ENCODE measurements at places on chromosomes 2 and 18.

DNA sequence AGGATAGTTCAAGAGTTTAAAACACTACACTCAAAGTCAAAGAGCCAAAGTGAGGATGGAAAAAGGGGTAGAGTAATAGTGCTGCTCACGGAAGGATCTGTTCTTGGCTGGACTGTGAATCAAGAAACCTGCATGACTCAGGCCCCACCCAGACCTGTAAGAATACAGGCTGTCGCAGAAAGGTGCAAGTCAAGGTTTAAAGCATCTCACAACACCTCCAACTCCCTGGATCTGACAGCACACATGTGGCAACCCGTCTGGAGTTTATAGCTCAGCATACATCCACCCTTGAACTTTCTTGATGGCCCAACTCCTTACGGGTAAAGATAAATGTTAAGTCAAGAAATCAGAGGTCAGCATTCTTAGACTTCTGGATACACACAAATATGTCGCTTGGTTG, 6.3 kb downstream of the KIAA2012 start:
- no peak for DNase-seq

- DNase-seq: peak; percentile 34
Measured at GRCh38 chr18:71630696-71631095, 913.4 kb downstream of the CBLN2 start.

GRCh38 chr2:150255528-150255927, 231.9 kb downstream of the RND3 start:
- DNase-seq: peak; percentile 29

DNA sequence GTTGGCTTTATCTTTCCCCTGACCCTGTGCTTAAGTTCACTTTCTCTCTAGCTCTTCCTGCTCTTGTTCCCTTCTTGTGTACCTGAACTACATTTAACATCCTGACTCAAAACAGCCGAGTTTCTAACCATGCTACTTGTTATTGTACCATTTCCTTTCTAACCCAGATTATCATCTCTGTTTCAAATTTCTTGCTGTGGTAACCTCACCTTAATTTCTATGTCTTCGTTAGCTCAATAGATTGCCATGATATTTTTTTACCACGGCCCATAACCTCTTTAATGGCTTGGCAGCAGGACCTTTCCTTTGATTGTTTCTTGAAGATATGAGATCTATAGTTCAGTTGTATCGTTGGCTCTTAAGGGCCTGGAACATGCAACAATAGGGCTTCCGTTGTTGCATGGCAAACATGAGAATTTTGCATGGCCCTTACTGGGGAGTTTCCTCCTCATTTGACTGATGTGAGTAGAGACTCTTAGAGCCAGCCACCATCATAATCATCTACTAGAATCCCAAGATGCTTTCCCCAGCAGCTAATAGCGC, 11.1 kb downstream of the CFAP36 start:
- DNase-seq: no peak

GRCh38 chr2:227370791-227371312, 8.3 kb downstream of the TM4SF20 start:
- peak; percentile 87 for DNase-seq

GRCh38 chr2:5763531-5763930, 71.3 kb downstream of the SOX11 start:
- DNase-seq: no peak

- peak; percentile 89 for DNase-seq
Measured at GRCh38 chr2:127701193-127701650, at the start of gene SFT2D3. Gene SFT2D3 (plus strand): TSS chr2:127701497. CDS start chr2:127701529, 32 bp downstream.

- DNase-seq: no peak
Measured at GRCh38 chr2:79729532-79729931, 216.7 kb downstream of the CTNNA2 start.

GRCh38 chr2:187554011-187554703, at the start of gene TFPI:
Gene TFPI (minus strand): TSS chr2:187554435. CDS start chr2:187503768, 50,667 bp downstream.
- peak; percentile 81 for DNase-seq

DNA sequence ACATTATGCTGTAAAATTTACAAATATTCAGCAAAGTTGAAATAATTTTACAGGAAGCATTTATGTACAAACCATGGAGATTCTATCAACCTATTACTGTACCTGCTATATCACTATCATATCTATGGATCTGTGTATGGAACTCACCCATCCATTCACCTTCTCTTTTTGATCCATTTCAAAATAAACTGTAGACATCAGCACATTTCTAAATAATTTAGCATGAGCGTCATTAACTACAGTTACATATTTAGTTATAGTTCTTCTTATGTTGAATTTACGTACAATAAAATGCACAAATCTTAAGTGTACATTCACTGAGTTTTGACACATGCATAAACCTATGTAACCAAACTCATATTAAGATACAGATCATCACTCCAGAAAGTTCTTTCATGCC, 127.8 kb upstream of the BCL2L11 start:
- DNase-seq: no peak

GRCh38 chr2:196275646-196276352, 104.4 kb upstream of the STK17B start:
- peak; percentile 65 for DNase-seq

GRCh38 chr2:9158786-9159779, 47.5 kb upstream of the ASAP2 start:
- DNase-seq: no peak

DNA sequence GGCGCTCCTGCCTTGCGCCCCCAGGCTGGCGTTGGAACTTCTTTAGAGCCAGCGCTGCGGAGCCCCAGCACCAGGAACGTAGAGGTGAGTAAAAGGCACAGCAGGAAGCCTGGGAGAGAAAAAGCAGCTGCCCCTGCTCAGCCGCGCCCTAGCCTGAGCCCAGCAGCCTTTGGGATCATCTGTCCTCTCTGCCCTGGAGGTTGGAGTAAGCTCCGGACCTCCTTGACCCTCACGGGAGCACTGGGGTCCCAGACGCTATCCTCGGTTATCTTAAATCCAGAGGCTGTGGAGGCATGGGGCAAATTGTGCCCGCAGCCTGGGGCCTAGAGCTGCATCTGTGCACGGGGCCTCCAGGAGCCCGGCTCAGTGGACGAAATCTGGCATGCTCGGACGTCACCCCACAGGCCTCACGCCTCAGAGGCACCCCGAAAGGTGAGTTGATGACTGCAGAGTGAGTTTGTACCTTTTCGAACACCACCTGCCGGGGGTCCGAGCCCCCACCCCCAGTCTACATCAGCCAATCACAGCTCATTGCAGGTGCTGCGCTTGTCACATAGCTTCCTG, 1.6 kb upstream of the SLC66A2 start:
- DNase-seq: no peak

- no peak for DNase-seq
Measured at GRCh38 chr2:126050991-126051736, 604.8 kb upstream of the GYPC start.

DNA sequence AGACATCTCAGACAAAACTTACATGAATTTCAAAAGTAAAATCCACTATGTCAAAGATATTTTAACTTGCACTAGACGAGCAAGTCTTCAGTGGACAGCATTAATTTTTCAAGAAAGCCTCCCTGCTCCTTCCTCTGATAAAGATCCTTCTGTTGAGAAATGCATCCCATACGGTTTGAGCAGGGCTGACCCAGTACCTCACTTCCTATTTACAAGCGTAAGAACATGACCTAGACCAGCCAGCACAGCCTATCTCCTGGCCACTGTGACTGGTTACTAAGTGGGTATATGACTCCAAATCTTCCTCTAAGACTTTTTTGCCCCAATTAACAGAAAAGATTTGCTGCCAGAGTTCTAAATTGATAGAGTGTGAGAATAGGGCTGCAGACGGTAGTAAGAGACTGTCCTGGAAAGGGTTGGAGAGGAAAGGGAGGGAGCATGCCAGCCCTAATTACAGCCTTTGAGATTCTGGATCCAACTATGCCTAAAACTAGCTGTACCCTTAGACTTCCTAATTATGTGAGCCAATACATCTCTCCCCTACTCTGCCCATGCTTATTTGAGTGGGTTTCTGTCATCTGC, 108.4 kb downstream of the PRELID3A start:
- DNase-seq: no peak

DNA sequence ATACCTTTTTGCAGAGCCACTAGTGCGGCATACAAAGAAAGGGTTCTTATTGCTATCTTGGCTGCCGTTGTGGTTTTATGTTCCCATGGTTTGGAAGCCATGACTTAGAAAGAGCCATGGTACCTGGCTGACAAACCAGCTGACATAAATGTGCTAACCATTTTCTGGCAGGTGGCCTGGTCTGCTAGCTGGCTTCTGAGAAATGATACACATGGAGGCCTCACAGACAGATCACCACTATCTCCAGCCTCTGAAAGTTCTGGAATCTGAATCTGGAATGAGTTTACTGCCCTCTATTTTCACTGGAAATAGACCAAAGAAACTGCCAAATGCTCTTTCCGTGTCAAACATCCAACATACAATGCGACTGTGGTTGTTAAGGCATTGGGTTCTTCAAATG, 123.7 kb downstream of the QPCT start:
- DNase-seq: peak; percentile 78

GRCh38 chr2:8270699-8271098, 411.2 kb upstream of the ID2 start:
- DNase-seq: no peak

DNA sequence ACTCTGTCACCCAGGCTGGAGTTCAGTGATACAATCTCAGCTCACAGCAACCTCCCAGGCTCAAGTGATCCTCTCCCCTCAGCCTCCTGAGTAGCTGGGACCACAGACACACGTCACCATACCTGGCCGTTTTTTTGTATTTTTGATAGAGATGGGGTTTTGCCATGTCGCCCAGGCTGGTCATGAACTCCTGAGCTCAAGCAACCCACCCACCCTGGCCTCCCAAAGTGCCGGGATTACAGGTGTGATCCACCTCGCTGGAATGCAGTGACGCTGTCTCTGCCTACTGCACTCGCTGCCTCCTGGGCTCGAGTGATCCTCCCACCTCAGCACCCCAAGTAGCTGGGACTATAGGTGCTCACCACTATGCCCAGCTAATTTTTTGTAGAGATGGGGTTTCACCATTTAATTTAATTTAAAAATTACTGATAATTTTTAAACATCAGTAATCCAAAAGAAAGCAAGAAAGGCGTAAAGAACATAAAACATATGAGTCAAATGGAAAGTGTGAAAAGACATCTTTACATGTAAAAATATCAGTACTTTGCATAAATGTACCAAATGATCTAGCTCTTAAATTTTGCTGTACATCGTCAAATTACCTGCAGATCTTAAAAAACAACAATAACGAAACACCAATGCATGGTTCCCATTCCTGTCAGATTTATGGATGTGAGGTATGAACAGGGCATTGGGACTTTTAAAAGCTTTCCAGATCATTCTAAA, 2.8 kb upstream of the ZNF236 start:
- DNase-seq: no peak

- peak; percentile 50 for DNase-seq
Measured at GRCh38 chr2:54360055-54360792, 95.9 kb upstream of the SPTBN1 start.

DNA sequence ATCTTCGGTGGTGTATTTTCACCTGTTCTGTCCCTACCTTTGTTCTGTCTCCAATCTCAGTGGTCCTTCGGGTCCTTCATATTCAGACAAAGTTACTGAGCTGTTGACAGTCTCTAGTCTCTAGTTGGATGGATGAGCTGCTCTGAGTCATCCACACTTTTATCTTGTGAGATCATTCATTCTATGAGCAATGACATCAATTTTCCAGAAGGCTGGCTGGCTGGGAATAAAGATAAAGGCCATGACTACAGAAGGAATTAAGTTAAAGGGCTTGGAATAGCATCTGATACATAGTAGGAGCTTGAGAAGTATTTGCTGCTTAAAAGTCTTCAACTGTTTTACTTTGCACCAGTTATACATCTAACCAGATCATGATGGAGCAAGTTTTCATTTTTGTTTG, 43.1 kb upstream of the SLC39A10 start:
- peak; percentile 89 for DNase-seq

GRCh38 chr18:35484034-35484433, 13.7 kb downstream of the INO80C start:
- DNase-seq: no peak

GRCh38 chr2:140863713-140864112, 1267.1 kb downstream of the LRP1B start:
- DNase-seq: peak; percentile 74

- DNase-seq: peak; percentile 96
Measured at GRCh38 chr2:238285653-238286082, 2.7 kb downstream of the PER2 start.

DNA sequence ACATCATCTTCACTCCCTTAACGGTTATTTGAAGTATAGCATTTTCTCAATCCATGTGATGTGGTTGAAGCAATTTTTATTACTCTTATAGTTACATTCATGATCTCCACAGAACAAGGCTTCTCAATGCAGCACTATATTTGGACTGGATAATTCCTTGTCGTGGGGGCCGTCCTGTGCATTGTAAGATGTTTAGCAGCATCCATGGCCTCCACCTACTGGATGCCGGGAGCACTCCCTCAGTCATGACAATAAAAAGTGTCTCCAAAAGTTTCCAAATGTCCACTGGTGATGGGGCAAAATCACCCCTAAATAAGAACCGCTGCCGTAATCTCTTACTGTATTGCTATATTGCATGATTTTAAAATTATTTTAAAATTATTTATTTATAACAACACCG, 110.6 kb upstream of the DDX18 start:
- no peak for DNase-seq

GRCh38 chr2:180763263-180763989, 217.0 kb upstream of the UBE2E3 start:
- no peak for DNase-seq

GRCh38 chr2:11938196-11938595, 191.8 kb downstream of the LPIN1 start:
- DNase-seq: no peak

- DNase-seq: no peak
Measured at GRCh38 chr2:132515010-132515409, 98.4 kb downstream of the GPR39 start.

DNA sequence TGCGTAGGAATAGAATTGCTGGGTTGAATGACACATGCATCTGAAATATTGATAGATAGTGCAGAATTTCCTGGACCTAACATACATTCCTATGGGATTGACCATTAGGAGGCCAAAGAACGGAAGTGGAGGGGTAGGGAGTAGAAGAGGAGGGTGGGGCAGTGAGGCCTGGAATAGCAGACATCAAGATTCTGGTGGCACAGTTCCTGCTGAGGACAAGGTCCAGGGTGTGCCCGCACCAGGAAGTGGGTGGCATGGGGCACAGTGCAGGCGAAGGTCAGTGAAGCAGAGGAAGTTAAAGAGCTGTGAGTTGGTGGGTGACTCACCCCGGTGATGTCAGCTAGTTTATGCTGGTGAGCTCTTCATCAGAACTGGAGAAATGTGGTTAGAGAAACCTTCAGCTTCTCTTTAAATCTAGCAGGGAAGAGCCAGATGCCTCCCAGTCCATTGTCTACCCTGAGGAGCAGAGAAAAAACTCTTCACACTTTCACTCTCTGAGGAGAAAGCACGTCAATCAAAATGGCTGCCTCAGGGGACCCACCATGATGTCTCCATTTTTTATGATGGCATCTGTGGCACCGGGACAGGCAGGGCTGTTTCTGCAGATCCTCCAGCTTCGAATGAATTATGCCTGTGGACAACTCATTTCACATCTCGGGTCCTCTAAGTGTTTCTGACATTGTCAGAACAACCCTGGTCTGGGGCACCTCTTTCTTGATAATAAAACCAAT, 55.9 kb upstream of the CTLA4 start:
- peak; percentile 93 for DNase-seq
